ENCODE measurements at places on chromosomes 7 and 10.

GRCh38 chr7:37376386-37376785 is 72.3 kb downstream of the ELMO1 start:
- peak overlapping the region; percentile 34 for H3K27ac ChIP-seq
- peaks cover 15% of the 10 kb centered on the region for H3K4me1 ChIP-seq
- DNase-seq: no peak
- no peak overlapping the region for H3K4me3 ChIP-seq

- no peak overlapping the region for H3K27ac ChIP-seq
- no peaks in the 10 kb centered on the region for H3K36me3 ChIP-seq
- H3K4me1 ChIP-seq: no peaks in the 10 kb centered on the region
- DNase-seq: no peak
- no peak overlapping the region for H3K4me3 ChIP-seq
Observed at GRCh38 chr10:78129211-78129610, 95.5 kb downstream of the RPS24 start.

GRCh38 chr7:6256677-6257535 is 15.5 kb downstream of the CYTH3 start:
- peaks cover 56% of the 10 kb centered on the region for H3K27me3 ChIP-seq
- no peak overlapping the region for H3K4me3 ChIP-seq
- no peaks in the 10 kb centered on the region for H3K36me3 ChIP-seq
- H3K4me1 ChIP-seq: peaks cover 22% of the 10 kb centered on the region
- H3K27ac ChIP-seq: no peak overlapping the region

GRCh38 chr7:40937879-40938278 is 765.0 kb downstream of the INHBA start:
- H3K4me3 ChIP-seq: no peak overlapping the region
- no peaks in the 10 kb centered on the region for H3K4me1 ChIP-seq
- no peaks in the 10 kb centered on the region for H3K36me3 ChIP-seq
- H3K27me3 ChIP-seq: no peaks in the 10 kb centered on the region

- DNase-seq: no peak
- peak overlapping the region; percentile 56 for H3K27ac ChIP-seq
- H3K36me3 ChIP-seq: peaks cover 14% of the 10 kb centered on the region
- peak overlapping the region; percentile 6 for H3K4me3 ChIP-seq
- H3K4me1 ChIP-seq: peaks cover 60% of the 10 kb centered on the region
Observed at GRCh38 chr10:6300106-6300783, 97.5 kb downstream of the PFKFB3 start.

DNA sequence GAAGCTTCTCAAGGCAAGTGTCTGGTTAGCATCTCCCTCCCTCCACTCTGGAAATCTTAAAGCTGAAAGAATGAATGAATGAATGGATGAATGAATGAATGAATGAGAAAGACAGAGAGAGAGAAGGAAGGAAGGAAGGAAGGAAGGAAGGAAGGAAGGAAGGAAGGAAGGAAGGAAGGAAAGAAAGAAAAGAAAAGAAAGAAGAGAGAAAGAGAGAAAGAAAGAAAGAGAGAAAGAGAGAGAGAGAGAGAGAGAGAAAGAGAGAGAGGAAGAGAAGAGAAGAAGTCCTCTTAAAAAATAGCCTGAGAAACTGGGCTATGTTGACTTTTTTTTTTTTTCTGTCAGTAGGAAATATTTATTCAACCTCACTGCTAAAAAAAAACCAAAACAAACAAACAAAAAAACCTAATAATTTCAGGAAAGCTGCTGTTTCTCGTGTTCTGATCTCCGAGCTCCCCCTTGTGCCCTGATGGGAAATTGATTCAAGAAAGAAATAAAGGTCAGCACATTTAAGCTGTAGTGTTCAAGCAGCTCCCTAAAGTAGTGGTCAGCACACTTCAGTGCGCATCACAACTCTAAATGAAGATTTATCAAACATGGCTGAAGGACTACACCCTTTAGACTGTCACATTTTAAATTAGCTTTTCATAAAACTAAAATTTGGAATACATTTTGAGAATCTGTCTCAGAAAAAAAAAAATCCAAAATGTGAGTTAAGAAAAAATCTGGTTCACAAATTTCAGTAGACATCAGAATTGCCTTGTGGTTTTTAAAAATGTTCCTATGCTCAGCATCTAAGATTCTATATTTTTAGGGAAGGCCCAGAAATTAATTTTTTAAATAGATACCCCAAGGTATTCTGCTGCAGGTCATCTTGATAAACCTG is 154.3 kb downstream of the ELAPOR2 start:
- H3K4me3 ChIP-seq: no peak overlapping the region
- DNase-seq: no peak
- H3K27ac ChIP-seq: no peak overlapping the region
- H3K36me3 ChIP-seq: no peaks in the 10 kb centered on the region

GRCh38 chr7:76225379-76225778 is 23.7 kb downstream of the SRRM3 start:
- peaks cover 20% of the 10 kb centered on the region for H3K27me3 ChIP-seq
- no peaks in the 10 kb centered on the region for H3K36me3 ChIP-seq
- H3K4me1 ChIP-seq: no peaks in the 10 kb centered on the region
- no peak overlapping the region for H3K4me3 ChIP-seq

DNA sequence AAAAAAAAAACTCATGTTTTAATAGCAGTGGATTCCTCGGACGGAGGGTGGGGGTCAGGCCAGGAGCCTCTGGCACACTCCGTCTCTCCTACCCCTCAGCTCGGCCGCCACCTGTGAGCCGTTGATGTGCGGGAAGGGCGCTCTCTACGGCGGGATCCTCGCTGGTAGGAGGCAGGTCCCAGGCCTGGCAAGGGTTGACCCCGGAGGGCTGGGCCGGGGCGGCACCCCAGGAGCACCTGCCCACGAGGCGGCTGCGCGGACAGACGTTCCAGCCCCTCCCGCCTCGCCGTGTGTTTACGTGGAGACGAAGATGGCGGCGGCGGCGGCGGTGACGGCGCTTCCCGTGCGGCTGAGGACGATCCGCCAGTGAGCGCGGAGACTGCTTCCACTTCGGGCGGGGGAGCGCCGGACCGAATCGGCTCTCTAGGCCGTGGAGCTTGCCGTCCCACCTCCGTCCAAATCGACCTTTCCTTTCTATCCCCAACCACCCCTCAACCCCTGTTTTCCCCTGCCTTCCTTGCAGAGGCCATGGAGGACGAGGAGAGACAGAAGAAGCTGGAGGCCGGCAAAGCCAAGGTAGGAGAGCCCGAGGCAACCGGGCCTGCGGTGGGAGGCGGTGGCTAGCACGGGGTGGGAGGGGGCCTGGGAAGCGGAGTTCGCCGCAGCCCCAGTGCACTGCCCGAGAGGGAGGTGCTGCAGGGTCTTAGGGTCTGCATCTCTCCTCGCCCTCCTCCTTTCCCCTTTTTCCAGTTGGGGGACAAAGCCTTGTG is at the start of gene AKAP9:
Gene AKAP9, plus strand, starts transcription at position 291 of the 770 bp plus-strand sequence. Its CDS starts 238 bp downstream, at position 529.
- peaks cover 30% of the 10 kb centered on the region for H3K4me1 ChIP-seq
- H3K36me3 ChIP-seq: no peaks in the 10 kb centered on the region
- H3K4me3 ChIP-seq: peak within 1 kb of the TSS; percentile 88
- DNase-seq: peak; percentile 87
- peaks cover 11% of the 10 kb centered on the region for H3K27me3 ChIP-seq

DNA sequence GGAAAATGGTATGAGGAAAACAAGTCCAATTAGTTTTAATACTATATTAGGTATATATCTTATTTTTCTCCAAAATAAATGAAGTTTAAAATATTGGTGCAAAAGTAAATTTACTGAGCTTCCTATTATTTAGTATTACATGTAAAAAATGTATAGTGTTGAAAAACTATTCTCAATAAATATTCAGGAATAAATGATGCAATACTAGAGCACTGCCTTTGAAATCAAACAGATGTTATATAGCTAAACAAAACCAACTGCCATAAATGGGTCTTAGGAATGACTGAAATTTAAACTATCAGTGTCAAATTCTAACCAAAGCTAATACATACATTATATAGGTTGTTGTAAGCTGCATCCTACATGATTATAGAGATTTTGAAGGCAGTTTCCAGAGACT is 1434.0 kb upstream of the LRRTM3 start:
- no peaks in the 10 kb centered on the region for H3K36me3 ChIP-seq
- H3K27me3 ChIP-seq: no peaks in the 10 kb centered on the region
- no peak for DNase-seq
- H3K4me1 ChIP-seq: no peaks in the 10 kb centered on the region
- no peak overlapping the region for H3K27ac ChIP-seq

GRCh38 chr10:91513598-91514424 is 103.7 kb downstream of the HECTD2 start:
- H3K36me3 ChIP-seq: no peaks in the 10 kb centered on the region
- H3K4me1 ChIP-seq: no peaks in the 10 kb centered on the region
- no peak for DNase-seq
- H3K4me3 ChIP-seq: no peak overlapping the region
- no peaks in the 10 kb centered on the region for H3K27me3 ChIP-seq

DNA sequence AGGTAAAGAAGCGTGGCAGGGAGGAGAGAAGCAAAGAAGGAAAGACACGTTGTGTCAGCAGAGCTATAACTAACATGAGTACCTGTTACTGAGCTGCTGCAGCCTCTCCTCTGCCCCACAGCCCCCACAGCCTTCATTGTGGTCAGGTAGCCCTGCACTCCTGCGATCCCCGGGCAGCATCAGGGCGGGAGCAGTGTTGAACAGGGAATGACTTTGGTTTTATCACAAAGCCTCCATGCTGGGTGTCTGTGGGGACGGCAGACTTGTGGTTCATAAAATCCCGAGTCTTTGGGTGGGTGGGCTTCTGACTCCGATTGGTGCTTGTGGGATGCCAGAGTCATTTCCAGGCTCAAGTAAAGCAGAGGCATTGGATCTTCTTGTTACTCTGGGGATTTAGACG is 14.8 kb upstream of the PRKAG2 start:
- no peak for DNase-seq
- no peaks in the 10 kb centered on the region for H3K36me3 ChIP-seq
- no peaks in the 10 kb centered on the region for H3K4me1 ChIP-seq
- no peak overlapping the region for H3K27ac ChIP-seq

DNA sequence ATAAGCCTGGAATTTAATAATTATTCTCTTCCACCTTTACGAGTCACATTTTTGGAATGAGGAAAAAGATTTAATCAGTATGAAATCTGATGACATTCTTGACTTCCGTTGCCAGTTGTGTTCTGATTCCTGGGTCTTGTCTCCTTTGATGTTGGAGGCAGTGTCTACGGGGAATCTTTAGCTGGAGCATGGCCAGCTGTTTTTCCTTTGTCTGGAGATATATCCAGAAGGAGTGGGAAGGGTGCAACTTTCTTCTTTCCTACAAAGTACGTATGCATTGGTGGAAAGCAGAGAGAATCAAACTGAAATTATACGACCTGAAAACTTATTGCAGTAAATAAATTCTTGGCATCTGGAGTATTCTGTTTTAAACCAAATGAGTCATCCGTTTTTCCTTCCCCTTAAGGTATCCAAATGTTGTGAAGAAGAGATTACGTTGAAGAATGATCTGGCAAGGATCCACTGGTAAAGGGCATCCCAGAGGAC is 6.9 kb upstream of the GNG11 start:
- peaks cover 14% of the 10 kb centered on the region for H3K27me3 ChIP-seq
- DNase-seq: no peak
- H3K4me1 ChIP-seq: no peaks in the 10 kb centered on the region
- H3K36me3 ChIP-seq: no peaks in the 10 kb centered on the region
- no peak overlapping the region for H3K27ac ChIP-seq
- no peak overlapping the region for H3K4me3 ChIP-seq

GRCh38 chr7:46568420-46569132 is 647.5 kb upstream of the IGFBP3 start:
- no peaks in the 10 kb centered on the region for H3K36me3 ChIP-seq
- no peaks in the 10 kb centered on the region for H3K27me3 ChIP-seq
- no peaks in the 10 kb centered on the region for H3K4me1 ChIP-seq

- no peaks in the 10 kb centered on the region for H3K36me3 ChIP-seq
- peaks cover 8% of the 10 kb centered on the region for H3K27me3 ChIP-seq
- no peak overlapping the region for H3K27ac ChIP-seq
- no peaks in the 10 kb centered on the region for H3K4me1 ChIP-seq
- DNase-seq: no peak
Observed at GRCh38 chr10:94239696-94240095, 123.0 kb downstream of the NOC3L start.

GRCh38 chr10:52357971-52358370 is 43.9 kb downstream of the DKK1 start:
- H3K27ac ChIP-seq: no peak overlapping the region
- H3K36me3 ChIP-seq: no peaks in the 10 kb centered on the region
- H3K4me3 ChIP-seq: no peak overlapping the region
- H3K4me1 ChIP-seq: no peaks in the 10 kb centered on the region
- no peak for DNase-seq

GRCh38 chr7:88431882-88432281 is 125.2 kb upstream of the STEAP4 start:
- no peak overlapping the region for H3K27ac ChIP-seq
- H3K4me1 ChIP-seq: no peaks in the 10 kb centered on the region
- no peak overlapping the region for H3K4me3 ChIP-seq
- no peaks in the 10 kb centered on the region for H3K27me3 ChIP-seq
- DNase-seq: no peak

DNA sequence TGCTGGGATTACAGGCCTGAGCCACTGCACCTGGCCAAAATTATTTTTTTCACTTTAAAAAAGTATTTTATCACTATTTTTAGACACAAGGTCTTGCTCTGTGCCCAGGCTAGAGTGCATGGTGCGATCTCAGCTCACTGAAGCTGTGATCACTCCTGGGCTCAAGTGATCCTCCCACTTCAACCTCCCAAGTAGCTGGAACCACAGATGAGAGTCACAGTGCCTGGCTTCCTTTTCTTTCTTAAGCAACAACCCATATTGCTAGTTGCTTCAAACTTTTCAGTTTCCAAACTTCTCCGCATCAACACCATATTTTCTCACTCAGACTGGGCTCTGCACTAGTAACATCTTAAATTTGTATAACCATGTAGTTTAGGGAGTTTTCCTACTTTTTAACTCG is 9.5 kb upstream of the SMC3 start:
- H3K27ac ChIP-seq: no peak overlapping the region
- H3K4me1 ChIP-seq: peaks cover 5% of the 10 kb centered on the region
- peaks cover 45% of the 10 kb centered on the region for H3K27me3 ChIP-seq
- DNase-seq: no peak
- H3K4me3 ChIP-seq: no peak overlapping the region
- peaks cover 1% of the 10 kb centered on the region for H3K36me3 ChIP-seq

- H3K4me3 ChIP-seq: no peak overlapping the region
- peaks cover 65% of the 10 kb centered on the region for H3K27me3 ChIP-seq
- H3K27ac ChIP-seq: no peak overlapping the region
- no peaks in the 10 kb centered on the region for H3K36me3 ChIP-seq
- no peaks in the 10 kb centered on the region for H3K4me1 ChIP-seq
Observed at GRCh38 chr10:15373199-15373598, 2.1 kb upstream of the FAM171A1 start.

DNA sequence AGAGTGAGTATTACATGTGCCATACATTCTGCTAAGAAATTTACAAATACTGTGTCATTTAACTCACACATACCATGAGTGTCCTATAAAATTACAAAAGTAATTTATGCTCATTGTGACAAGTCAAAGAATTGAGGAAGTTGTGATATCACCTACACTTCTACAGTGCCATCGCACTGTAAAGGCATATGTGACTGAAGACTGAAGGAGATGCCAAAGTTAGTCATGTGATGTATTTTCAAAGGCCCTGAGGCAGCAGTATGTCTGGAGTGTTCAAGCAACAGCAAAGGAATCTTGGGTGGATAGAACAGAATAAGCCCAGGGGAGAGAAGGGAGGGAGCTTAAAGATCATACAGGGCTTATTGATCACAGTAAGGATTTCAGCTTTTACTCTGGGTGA is 176.8 kb downstream of the WNT2 start:
- peaks cover 6% of the 10 kb centered on the region for H3K4me1 ChIP-seq
- no peak overlapping the region for H3K4me3 ChIP-seq
- H3K36me3 ChIP-seq: no peaks in the 10 kb centered on the region
- H3K27ac ChIP-seq: no peak overlapping the region

- no peak for DNase-seq
- no peak overlapping the region for H3K4me3 ChIP-seq
- H3K27ac ChIP-seq: no peak overlapping the region
- peaks cover 13% of the 10 kb centered on the region for H3K27me3 ChIP-seq
- peaks cover 9% of the 10 kb centered on the region for H3K4me1 ChIP-seq
Observed at GRCh38 chr10:31062856-31063255, 31.2 kb upstream of the ZNF438 start.

Measured in activated T-helper 1 cell treated with anti-CD3 and anti-CD28 coated beads, Interleukin-12 subunit alpha, Interleukin-12 subunit beta, Interleukin-2, Interleukin-4 antibody, amounts not matched to agents 30 ng/mL and 10 ng/mL and 1 ng/mL, durations not matched to agents 14 hours and 24 hours and 36 hours (primary cell).